ENCODE measurements at places on chromosomes 1 and 21. TPM values are rescaled to one million over a fixed set of nuclear protein-coding genes. Genes with fewer than 3 reads are reported as not detected.

Gene CLIC6
- 0.85 TPM for polyA plus RNA-seq

DNA sequence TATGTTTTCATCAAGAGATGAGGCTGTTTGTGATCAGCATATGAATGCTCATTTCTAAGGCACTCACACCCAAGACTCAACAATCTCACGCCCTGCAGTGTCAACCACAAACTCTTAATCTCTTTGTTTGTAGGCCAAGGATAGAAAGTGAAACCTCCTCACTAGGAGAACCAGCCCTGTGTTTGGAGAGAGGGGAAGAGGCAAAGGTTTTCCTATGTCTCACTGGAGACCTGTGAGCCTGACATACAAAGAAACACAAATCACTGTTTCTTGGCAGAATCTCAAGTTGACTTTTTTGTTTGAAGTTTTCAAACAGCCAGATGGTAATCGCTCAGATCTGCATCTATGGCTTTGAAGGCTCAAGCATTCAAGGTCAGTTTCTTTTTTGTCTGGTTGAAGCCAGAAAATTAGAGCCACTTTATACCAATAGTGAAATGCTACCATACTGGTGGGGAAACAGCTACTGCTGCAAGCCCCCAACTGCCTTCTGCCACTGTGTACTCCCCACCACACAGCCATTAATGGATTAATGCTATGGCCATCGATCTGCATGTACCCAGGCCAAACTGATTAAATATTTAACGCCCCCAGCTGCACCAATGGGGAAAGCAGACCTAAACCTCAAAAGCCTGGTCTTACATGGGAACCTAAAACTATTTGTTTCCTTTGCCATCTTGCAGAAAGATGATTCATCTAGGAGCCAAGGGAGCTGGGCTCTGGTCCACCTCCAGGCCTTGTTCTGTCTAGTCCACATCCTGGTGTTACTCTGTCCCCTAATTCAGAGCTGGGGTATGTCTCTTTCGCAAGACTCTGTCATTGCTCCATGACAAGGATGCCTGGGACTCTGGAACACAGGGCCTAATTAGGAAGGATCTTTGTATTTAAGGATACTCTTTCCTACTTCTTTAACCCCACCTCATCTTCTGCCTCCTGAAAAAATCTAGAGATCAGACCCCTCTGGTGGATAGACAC lies 16.3 kb downstream of the PDZK1 start:
- DNase-seq, result no peak

DNA sequence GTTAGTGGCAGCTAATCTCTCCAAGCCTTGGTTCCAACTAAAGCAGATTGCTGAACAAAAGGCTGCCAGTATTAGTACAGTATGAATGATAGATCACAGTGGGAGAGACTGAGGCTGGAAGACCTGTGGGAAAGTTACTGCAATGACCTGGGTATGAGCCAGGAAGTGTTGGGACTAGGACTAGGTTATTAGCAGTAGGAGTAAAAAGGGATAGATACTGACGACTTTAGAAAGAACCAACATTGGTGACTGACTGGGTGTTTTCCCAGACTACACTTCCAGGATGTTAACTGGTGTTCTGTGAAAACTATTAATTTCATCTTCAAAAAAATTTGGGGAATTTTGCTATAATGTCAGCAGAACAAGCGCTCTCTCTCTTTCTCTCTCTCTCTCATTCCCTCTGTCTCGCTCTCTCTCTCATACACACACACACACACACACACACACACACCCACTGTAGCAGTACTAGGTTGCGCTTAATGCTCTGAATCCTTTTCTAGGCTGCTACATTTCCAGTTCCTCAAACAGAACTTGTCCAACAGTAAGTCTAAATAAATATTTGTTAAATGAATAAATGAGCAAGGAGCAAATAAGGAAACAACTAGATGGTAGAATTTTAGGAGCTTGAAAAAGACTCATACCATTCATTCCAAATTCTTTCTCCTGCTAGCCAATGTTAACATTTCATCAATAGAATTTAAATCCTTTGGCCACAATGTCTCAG lies 47.6 kb upstream of the RGS8 start:
- no peak for DNase-seq

Gene RBP7
- polyA plus RNA-seq, result 20.7 TPM

GRCh38 chr1:6976044-6976375 lies 190.8 kb downstream of the CAMTA1 start:
- no peak for DNase-seq

DNA sequence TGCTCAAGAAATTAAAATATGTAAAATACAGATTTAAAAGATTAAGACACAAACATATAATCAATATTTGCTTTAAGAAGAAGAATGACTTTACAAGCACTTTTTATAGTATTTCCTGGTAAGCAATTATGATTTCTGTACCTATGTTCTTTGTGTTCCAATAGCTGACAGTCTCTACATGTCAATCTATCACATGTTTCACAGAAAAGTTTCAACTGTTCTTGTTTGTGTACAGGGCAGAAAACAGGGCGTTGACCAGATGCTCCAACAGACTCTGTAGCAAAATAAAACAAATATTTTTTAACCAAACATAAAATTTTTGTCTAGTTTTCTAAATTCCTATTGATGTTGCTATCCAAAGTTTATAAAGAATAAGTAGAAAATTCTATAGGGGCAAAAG lies 48.0 kb downstream of the TRIM33 start:
- DNase-seq, result no peak

- no peak for DNase-seq
Measured at GRCh38 chr1:213829780-213830179, 158.0 kb upstream of the PROX1 start.

DNA sequence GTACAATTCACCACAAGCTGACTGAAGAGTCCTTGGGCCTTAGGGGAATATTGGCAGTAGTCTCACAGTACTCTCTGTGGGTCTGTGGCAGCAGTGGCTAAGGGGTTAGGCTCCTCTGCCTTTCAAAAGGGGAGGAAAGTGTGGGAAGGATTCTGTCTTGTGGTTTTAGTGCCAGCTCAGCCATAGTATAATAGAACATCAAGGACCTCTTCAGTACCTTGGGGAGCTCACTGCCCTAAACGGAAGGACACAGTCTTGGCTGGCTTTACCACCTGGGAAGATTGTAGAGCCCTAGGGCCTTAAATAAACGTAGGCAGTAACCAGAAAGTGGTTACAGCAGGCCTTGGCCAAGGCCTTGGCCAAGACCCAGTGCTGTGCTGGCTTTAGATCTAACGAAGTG lies 265.7 kb downstream of the COL11A1 start:
- no peak for DNase-seq

Gene BEST4
- 0.66 TPM for polyA plus RNA-seq

Gene RASSF5
- 6.4 TPM for polyA plus RNA-seq

- no peak for DNase-seq
Measured at GRCh38 chr21:31360717-31361116, 16.7 kb upstream of the TIAM1 start.

All from left renal pelvis (tissue), 4 donors.